ENCODE measurements at places on chromosomes 6 and 20.
A peak's percentile ranks its signal among the peaks of the same experiment; 100 is the strongest.

GRCh38 chr20:43667341-43668132 lies 623 bp downstream of the MYBL2 start:
- peak; percentile 15 for ATAC-seq

DNA sequence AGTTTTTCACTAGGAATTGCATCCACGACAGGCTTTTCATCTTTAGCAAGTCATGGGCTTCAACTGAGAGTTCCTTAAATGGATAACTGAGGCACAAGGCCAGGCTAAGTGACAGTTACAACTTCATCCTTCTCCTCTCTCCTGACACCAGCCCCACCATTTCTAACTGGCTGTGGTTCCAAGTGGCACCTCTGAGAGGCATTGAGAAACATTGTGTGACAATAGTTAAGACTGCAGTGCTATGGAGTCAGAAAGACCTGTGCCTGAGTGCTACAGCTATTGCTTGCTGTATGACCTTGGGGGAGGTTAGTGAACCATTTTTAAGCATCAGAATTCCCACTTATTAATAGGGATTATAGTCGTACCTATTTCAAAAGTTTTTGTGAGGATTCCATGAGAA lies 26.2 kb upstream of the MLIP start:
- no peak for ATAC-seq

DNA sequence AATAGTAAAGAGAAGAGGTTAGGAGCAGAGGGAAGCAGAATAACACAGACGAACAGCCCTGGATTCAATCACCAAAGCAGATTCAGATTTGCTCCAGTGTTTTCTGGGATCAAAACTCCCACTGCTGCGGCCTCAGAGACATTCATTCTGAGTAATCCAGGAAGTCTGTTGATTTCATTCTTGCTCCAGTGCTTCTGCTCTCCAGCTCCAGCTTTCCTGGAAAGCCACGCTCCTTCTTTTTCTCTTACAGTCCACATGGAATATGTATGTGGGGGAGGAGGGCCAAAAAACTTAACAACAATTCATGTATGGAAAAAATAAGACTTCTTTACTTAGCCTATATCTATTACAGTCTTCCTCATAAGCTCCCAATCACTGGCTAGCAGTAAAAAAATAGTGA lies 26.4 kb upstream of the UST start:
- ATAC-seq: no peak

GRCh38 chr6:167255918-167256553 lies 35.1 kb upstream of the UNC93A start:
- ATAC-seq: no peak

DNA sequence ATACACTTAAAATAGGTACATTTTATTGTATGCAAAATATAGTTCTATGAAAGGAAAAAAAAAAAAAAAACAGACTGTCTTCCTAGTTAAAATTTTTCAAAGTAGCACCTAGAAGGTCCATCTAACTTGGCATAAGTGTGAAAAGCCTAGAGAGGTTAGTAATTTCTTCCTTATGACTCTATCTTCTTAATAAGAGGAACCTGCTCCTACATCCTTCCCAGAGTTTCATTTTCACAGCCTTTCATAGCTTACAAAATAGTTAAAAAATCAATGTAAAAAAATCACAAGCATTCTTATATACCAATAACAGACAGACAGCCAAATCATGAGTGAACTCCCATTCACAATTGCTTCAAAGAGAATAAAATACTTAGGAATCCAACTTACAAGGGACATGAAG lies 28.8 kb downstream of the OGFRL1 start:
- ATAC-seq: no peak

DNA sequence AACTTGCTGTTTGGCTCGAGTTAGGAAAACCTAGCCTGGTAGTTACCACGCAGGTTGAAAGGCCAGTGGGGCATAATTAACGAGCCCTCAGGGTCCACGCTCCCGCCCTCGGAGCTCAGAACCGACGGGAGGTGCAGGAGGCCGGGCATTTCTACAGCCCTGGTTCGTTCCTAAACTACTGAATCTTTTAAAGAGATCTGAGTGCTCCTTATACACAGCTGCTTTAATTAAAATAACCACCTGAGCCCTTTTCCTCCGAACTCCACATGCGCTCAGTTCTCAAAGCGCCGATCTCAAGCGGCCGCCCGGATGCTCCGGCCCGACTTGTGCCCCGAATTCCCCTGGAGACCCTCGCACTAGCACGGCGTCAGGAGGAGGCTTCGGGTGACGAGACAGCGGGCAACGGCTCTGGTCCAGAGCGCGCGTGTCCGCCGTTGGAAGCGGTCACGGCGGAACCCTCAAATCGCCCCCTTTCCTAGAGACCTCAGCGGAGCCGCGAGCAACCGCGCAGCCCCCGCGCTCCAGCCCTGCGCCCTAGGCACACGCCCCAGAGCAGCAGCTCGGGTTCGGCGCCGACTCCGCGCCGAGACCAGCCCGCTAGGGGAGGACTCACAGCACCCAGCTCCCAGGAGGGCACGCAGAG lies 397 bp downstream of the WDR27 start:
- ATAC-seq: no peak

GRCh38 chr20:58271606-58272351 lies 37.7 kb upstream of the RAB22A start:
- ATAC-seq: no peak

DNA sequence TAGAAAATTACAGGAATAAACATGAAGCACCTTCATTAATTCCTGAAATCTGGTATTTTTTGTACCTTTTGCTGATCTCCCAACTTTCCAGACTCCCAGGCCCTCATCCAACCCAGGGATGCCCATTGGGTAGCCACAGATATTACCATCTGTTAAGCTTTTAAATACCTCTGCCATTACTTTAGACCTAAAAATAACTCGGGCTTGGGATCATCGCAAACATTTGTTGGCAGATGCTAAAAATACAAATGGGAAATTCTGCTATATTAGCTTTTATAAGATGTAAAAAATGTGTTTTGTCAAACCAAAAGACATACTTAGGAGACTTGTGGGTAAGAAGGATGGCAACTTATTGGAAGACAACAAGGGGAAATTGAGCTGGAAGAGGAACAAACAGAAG lies 376.1 kb downstream of the CENPW start:
- no peak for ATAC-seq

- no peak for ATAC-seq
Observed at GRCh38 chr6:15058200-15059061, 187.4 kb upstream of the JARID2 start.

DNA sequence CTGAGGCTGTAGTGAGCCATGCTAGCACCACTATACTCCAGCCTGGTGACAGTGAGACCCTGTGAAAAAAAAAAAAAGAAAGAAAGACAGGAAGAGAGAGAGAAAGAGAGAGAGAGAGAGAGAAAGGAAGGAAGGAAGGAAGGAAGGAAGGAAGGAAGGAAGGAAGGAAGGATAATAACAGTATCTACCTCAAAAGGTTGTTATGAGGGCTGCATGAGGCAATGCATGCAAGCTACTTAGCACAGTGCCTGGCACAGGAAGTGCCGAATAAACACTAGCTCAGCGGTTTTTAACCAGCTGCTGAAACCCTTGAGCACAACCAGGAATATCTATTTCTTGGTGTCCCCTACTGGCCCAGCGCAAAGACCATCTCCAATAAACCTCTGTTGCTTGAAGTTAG lies 62.3 kb upstream of the TBC1D7 start:
- no peak for ATAC-seq

DNA sequence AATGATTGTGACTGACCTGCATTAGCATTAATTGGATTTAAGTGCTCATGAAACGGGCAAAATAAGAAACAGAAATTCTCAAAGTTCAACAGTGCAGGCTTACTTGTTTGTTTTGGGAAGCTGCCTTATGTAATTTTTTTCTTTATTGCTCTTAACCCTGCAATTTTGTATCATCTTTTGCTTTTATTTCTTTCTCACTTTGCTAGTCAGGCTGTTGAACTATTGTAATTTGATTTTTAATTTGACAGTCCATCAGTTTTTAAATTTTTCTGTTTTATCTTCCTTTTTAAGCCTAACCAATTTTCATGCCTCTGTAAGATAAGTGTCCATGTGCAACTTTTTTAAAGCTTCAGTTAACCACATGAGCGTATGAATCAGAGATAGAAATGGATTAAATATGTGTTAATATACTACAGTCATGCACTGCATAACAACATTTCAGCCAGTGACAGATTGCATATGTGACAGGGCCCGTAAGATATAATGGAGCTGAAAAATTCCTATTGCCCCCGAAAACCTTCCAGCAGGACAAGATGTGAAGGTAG lies 44.6 kb downstream of the PEX7 start:
- no peak for ATAC-seq

- ATAC-seq: no peak
Observed at GRCh38 chr6:145842693-145843546, 28.3 kb upstream of the FBXO30 start.

GRCh38 chr6:134961366-134961765 lies 11.5 kb upstream of the ALDH8A1 start:
- ATAC-seq: no peak

DNA sequence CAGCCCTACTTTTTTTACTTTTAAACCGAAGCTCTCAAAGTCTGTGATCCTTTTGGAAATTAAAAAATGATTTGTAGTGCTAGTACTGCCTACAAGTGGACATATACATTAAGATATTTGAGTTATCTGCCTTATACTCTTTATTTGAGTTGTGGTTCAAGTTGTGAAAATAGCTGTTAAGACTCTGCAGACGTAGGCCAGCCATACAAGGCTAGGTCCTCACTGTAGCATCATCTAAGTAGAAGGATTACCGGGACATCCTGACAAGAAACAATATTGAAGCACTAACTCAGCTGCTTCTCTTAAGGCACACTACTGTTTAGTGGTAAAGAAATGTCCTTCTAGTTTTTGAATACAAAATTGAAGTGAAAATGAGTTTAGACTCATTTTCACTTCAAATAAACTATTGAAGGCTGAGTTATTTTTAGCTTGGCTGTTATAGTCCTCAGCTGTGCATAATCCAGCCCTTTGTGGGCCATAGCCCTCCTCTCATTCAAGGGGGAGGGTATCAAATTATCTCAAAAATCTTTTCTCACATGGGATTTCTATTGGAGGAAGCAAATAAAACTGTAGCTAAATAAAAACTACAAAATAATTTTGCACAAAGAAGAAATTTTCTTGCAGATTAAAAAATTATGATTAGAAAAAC lies 68.1 kb downstream of the JAG1 start:
- no peak for ATAC-seq

- ATAC-seq: peak; percentile 67
Observed at GRCh38 chr6:63352544-63353285, 32.9 kb upstream of the LGSN start.

DNA sequence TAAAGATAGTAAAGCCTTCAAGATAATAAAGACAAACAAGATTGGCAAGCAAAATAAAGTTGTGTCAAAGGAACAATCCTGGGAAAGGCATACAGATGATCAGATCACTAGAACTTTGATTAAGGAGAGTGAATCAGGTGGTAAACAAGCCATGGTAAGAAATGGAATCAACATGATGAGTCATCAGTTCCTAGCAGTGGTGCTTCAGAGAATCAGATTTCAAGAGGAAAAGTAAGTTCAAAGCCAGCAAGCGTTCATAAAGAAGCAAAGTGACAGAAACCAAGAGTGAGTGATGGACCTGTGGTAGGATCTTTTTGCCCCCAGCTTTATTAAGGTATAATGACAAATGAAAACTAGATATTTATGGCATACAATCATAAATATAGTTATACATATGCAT lies 340.4 kb downstream of the TPBG start:
- ATAC-seq: no peak

DNA sequence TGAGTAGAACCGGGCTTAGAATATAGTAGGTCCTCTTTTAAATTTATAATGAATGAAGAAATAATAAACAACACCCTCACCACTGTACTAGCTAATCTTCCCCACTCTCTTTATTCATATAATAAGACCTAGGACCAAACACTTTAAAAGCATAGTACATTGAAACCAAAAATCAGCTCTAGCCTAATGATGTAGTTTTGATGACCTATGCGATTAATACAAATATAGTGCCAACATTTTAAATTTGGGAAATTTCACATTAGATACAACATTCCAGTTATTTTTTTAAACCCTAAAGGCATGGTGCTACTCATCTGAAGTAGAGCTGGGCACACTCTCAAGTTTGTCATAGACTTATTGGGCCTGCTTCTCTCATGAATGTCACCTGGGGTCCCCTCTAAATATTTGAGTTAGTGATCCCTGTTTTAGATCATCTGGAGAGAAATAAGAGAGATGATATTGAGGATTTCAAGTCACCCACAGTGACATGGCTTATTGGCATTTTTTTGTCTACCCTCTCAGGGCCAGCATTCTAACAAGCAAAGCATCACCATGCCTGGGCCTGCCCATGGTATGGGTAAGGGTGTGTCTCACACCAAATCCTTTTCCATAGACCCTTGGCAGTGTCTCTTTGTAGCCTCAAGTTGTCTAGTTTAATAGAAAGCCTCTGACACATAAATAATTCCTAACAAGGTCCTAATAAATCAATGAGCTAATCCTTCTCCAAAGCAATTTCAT lies 319.8 kb downstream of the HIVEP2 start:
- ATAC-seq: no peak

DNA sequence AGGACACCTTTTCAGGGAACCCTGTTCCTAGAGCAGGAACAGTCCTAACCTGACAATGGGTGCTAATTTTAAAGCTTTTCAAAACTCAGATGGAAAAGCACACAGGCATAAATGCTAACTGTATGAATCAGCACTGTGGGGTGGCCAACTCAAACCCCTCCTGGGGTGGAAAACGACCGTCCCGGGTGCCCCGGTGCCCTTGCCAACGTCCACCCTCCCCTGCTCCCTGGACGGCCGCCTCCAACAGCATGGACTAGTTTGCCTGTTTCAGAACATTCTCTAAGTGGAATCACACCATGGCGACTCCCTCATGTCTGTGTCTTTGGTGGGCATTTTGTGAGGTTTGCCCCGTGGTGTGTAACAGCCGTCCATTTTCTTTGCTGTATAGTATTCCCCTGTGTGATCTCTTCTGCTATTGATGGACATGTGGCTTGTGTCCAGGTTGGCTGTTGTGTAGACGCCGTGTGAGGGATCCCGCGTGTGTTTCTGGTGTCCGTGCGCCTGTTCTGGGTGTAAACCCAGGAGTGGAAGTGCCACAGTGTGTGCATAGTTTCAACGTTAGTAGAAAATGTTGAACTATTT lies 5.8 kb downstream of the COL20A1 start:
- no peak for ATAC-seq

DNA sequence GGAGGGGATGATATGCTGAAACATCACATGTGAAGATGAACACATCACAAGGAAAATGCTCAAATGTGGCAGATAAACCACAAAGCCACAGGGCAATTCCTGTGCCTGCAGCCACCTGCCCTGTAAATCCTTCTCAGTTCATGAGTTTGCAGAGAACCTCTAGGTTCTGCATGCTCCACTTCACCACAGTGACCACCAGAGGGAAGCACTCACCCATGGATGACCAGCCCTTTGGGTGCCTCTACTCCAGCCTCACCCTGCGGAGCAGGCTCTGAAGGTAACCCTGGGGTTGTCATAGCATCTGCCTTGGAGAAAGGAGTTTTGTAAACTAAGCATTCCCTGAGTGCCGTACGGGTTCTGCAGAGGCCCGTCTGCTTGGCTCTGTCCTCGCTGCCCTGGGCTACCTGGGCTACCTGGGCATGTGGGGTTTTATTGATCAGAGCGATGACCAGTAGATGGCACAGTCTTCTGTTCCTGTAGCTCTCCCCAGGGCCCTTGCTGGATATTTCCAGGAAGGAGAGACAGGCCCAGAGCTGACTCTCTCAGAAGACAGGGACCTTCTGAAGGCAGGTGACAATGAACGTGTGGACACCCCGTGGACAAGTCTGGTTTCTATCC lies 31.7 kb upstream of the CST1 start:
- ATAC-seq: peak; percentile 70

- ATAC-seq: no peak
Observed at GRCh38 chr6:138609801-138610430, 110.6 kb upstream of the NHSL1 start.

GRCh38 chr6:32604434-32604877 lies 14.8 kb upstream of the HLA-DRB1 start:
- ATAC-seq: peak; percentile 47

- peak; percentile 87 for ATAC-seq
Observed at GRCh38 chr6:13725570-13725969, 13.9 kb upstream of the RANBP9 start.

Measured in esophagus mucosa (tissue), 1 donor.